Activated naive CD8-positive, alpha-beta T cell treated with anti-CD3 and anti-CD28 coated beads, Interleukin-2, amount 50 U/mL, for 16 hours (primary cell): ENCODE measurements at places on chromosomes 12 and 14.

GRCh38 chr12:102669056-102669455, 188.7 kb upstream of the IGF1 start:
- no peak for DNase-seq

DNA sequence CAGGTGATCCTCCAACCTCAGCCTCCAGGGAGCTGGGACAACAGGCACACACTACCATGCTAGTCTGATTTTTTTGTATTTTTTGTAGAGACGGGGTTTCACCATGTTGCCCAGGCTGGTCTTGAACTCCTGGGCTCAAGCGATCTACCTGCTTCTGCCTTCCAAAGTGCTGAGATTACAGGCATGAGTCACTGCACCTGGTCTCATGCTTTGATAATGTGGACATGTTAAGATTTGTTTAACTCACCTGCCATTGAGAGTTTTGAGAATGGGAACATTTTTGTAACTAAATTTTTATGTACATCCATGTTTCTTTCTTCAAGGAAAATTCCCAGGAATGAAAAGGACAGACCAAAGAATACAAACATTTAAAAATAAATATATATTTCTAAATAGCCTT, 121.2 kb downstream of the MIPOL1 start:
- no peak for DNase-seq

GRCh38 chr12:108861878-108862587, 4.7 kb upstream of the SSH1 start:
- DNase-seq = no peak

DNA sequence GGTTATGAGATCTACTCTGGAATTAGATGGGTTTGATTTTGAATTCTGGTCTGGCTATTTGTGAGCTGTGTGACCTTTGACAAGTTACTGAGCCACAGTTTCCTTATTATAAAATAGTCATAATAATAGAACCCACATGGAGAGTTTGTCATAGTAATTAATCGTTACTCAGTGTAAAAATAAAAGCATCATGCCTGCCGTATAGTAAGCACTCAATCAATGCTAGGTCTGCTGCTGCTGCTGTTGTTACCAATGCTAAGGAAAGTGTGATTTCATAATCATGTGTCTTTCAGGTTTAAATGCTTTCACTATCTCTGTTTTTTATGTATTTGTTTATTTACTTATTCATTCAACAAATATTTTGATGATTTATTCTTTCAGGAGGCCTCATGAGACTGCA, 539.9 kb upstream of the SEL1L start:
- DNase-seq = no peak

- no peak for DNase-seq
These were observed 55.4 kb downstream of the CCER1 start for GRCh38 chr12:90899456-90900182.

DNA sequence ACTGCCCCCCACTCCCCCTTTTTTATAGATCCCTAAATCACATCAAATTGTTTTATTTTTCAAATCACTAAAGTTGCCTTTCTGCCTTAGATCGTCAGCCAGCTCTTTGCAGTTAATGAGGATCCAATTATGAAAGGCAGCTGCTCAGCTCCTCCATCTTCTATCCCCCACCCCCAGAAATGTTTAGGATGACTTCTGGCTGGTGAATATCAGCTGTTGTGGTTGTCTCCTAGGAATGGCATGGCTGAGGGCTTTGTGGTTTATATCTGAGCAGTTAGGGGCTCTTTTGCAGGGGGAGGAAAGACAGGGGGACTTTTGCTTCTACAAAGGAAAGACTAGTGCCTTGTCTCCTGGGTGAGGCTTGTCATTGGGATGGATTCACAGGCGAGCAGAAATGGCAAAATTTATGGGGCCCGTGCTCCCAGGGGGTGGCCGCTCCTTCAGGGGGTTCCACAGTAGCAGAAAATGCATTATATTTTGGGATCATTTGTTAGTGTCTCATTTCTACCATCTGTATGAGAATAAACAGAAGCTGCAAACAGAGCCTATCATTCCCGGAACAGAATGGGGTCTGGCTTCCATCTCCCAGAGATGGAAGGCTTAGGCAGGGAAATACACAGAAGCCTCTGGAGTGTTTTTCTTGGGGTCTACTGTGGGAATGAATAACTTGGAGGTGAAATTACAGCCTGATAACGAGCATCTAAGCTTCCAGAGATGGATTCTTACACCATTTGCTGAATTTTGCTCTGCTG, 6.5 kb downstream of the JDP2 start:
- DNase-seq = no peak
